ENCODE measurements at places on chromosomes 7 and 10. TPM values are rescaled to one million over a fixed set of nuclear protein-coding genes. Genes with fewer than 3 reads are reported as not detected.

The TUBAL3 gene
- total RNA-seq: 0.73 TPM

The PHYHIPL gene
- 0.07 TPM for total RNA-seq

The ZPBP gene
- 0.17 TPM for total RNA-seq

The SLC13A4 gene
- not detected for total RNA-seq

The NME8 gene
- total RNA-seq: not detected

The FANK1 gene
- total RNA-seq: 1.1 TPM

The C10orf105 gene
- total RNA-seq: under 0.01 TPM

The ADAMTS14 gene
- total RNA-seq: 0.50 TPM

The TACC2 gene
- 12.7 TPM for total RNA-seq

The CHN2 gene
- total RNA-seq: not detected

The MINDY4 gene
- total RNA-seq: 6.8 TPM

The GNAT3 gene
- total RNA-seq: not detected

The HPSE2 gene
- total RNA-seq: not detected

The NAT16 gene
- total RNA-seq: not detected

The LIPF gene
- total RNA-seq: not detected

The HECW1 gene
- total RNA-seq: not detected

The OR6V1 gene
- not detected for total RNA-seq

The SPRN gene
- 3.7 TPM for total RNA-seq

The GPR15LG gene
- 0.33 TPM for total RNA-seq

The NEUROG3 gene
- total RNA-seq: not detected

The TMEM139 gene
- total RNA-seq: 38.8 TPM

The SLC26A5 gene
- not detected for total RNA-seq

The CYP2C8 gene
- not detected for total RNA-seq

The LRRD1 gene
- not detected for total RNA-seq

The GCC1 gene
- total RNA-seq: 22.3 TPM

The VAX1 gene
- total RNA-seq: not detected

The LGI1 gene
- not detected for total RNA-seq

The HKDC1 gene
- total RNA-seq: 1.1 TPM

Data from mammary epithelial cell (primary cell).